ENCODE measurements at places on chromosomes 2 and 18. TPM values are rescaled to one million over a fixed set of nuclear protein-coding genes. Genes with fewer than 3 reads are reported as not detected.

DNA sequence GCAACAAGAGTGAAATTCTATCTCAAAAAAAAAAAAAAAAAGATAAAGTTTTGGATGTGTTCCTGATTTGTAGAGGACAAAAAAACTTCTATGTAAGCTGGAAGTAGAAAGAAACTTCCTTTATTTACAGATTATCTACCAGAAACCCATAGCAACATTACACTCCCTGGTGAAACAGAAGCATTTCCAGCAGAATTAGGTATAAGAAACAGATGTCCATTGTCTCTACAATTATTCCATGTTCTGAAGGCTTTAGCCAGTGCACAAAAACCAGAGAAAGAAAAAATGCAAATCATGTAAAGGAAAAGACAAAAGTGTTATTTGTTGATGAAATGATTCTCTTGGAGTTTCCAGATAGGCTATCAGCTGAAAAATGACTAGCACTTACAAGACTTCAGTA, 4.9 kb downstream of the TUBB6 start:
- no peak for DNase-seq

DNA sequence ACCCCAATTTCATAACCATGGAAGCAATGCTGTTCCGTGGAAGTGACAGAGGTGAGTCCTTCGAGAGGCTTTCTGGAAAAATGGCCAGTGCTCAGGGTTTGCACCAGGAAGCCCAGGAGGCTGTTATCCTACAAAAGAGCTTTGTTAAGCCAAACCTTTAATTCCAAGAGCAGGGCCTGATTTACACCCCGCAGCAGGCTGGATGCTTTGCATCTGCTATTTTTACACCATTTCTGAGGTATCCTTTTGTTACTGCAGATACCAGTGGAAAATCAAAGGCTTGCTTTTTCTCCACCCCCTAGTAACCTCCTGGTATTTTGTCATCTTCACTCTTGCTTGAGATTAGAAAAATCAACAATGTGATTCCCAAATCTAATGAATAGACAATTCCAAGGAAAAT, 380.6 kb downstream of the SOX11 start:
- no peak for DNase-seq

DNA sequence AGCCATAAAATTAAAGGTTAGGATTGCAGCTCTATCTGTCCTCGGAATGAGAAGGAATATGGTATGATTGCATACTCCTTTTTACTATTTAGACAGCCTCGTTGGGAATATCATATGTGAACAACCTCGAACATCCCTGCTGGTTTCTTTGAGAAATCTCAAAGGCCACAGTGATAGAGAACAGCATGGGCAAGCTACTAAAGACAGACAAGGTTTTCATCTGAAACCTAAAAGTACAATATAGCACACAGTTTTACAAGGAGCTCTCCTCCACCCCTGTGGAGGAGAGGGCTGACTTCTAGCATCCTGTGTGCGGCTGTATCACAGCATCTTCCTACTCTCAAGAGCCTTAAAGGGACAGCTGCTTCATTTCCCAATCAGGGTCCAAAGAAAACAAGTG, 104.3 kb downstream of the VWC2L start:
- DNase-seq: no peak

GRCh38 chr2:151243468-151243867, 18.2 kb downstream of the RBM43 start:
- no peak for DNase-seq

GRCh38 chr2:78020491-78020890, 498.3 kb upstream of the LRRTM4 start:
- no peak for DNase-seq

DNA sequence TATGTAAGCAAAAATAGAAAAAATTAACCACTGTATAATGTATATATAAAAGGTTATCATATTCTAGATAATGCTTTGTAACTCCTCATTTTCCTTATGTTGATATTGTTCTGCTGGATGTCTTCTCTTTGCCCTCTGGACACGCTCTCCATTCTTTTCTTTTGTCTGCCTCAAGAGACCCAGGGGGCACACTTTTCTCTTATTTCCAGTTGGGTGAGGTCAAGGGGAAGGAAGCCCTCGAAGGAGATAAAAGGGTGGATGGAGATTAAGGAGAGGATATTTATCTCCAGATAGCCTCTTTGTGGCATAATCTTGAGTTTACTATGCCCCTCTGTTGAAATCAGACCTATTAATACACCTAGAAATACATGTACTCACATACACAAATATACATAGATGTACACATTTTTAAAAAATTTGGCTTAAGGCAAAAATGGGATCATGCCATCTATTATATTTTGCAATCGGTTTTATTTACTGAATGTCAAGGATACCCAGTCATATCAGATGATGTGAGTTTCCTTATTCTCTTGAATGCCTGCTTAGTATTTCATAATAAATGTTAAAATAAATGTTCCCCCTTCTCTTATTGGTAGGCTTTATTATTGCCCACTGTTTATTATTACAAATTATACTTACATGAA, 65.3 kb downstream of the LCLAT1 start:
- DNase-seq: no peak

DNA sequence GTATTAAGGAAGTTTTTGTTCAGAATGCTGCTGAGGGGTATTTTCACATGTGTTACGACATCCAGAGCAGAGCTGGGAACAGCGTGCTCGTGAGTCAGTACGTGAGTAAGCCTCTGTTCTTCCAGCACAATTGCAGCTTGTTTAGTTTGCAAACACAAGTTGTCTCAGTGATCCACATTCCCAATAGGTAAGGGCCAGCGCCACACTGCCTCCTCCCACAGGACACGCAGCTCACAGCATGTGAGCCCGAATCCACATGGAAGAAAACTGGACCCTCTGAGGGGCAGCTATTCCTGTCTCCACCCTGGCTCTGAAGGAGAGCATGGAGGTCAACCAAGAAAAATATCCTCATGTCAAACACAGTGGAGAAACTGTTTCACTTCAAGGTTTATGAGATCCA, 173.9 kb upstream of the PID1 start:
- peak; percentile 90 for DNase-seq

GRCh38 chr2:21676676-21677075, 552.9 kb downstream of the TDRD15 start:
- DNase-seq: no peak

DNA sequence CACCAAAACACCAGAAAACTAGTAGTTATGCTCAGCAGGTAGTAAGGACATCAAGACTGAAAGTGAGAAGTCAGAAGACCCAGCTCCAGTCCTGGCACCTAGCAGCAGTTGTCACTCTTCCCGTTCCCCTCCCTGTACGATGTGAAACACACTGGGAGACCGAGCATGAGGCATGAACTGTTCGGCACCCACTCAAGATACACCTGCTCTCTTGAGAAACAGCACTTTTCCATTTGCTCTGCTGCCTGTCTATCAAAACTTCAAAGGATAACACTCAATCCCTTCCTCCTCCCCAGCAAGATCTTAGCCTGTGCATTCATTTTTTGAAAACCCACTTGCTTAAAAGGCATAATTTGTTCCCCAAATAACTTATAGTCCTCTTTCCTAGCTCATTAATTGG, 123.9 kb downstream of the PLEKHM3 start:
- no peak for DNase-seq

Gene SERPINB3
- not detected for total RNA-seq

Gene CCBE1
- 208 TPM for total RNA-seq

Gene SAG
- total RNA-seq: not detected
